ENCODE measurements at places on chromosomes 11 and 22.
A peak's percentile ranks its signal among the peaks of the same experiment; 100 is the strongest.

GRCh38 chr11:119712459-119713358 lies 16.3 kb downstream of the NECTIN1 start:
- DNase-seq, result no peak

DNA sequence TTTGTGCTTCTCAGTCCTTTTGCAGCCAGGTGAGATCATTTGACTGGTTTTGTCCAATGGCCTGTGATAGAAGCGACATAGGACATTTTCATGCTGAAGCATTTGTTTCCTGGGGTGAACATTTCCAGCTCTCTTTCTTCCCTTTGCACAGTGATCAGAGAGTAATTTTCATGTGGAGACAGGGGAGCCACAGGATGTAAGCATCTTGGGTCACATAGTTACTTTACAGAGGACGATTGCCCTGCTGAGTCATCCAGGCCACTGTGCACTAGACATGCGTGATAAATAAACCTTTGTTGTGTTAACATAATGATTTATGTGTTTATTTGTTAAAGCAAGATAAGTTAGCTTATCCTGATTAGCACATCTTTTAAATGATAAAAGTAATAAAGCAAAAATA lies 263.5 kb upstream of the CCDC179 start:
- DNase-seq, result no peak

GRCh38 chr11:45621588-45621987 lies 43.8 kb downstream of the CHST1 start:
- no peak for DNase-seq

DNA sequence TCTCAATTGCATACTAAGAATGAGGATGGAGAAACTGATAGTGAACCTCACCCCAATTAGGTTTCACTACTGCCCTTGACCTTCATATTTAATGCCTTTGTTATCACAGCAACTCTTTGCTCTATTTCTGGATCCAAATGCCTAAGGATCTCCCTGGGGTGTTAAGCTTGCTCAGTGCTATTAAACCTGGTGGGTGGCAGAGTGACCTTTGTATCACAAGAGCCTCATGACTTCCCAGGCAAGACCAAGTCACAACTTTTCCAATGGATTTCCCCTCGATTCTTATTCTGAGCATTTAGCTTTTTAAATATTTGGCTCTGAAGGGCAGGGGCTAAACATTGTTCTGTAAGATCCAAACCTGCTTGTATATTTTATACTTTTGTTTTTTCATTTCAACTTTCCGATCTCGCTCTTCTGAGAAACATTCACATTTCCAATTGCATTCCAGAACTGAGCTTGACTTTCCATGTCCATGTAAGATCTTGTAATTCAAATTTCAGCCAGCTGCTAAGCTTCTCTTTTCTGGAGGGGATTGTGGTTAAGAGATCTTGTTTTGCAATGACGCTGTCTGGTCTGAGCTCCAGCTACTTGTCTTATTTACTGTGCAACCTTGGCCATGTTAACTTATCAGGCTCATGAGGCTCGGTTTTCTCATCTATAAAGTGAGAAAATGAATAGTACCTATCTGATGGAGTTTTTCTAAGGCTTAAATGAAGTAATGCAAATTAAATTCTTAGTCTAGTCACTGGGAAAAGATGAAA lies 6.4 kb upstream of the EHF start:
- no peak for DNase-seq

GRCh38 chr11:76609736-76610370 lies 60.7 kb downstream of the LRRC32 start:
- DNase-seq, result no peak

GRCh38 chr11:61027141-61027840 lies 55.8 kb downstream of the CD6 start:
- peak; percentile 54 for DNase-seq

DNA sequence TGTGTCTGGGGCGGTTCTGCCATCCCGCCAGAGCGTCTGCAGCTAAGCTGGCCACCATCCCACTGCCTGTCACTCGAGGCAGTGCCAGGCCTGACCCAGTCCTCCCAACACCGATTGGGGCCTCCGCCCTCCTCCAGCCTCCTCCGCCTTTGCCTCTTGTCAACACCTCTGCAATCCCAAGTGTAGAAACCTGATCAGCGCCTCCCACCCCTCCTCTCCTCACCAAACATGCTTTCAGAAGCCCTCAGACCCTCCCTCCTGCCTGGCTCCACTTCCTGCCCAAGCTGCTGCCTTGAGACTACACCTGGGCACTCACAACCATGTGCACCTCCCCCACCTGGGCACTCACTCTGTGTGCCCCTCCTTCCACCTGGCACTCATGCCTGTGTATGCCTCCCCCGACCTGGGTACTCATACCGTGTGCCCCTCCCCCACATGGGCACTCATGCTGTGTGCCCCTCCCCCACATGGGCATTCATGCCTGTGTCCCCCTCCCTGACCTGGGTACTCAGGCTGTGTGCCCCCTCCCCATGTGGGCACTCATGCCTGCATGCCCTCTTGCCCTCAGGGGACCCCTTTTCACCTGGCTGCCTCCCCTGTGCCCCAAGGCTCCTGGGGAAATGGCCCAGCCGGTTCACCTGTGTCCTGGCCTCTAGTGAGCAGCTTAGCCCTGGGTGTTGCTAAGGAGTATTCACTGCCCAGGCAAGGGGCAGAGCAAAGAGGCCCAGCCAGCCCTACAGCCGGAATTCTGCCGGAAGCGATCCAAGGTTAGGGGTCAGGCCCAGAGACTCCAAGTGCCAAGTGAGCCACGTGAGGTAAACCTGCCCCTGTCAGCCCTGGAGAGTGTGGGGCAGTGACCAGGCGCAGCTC lies 5.5 kb upstream of the IFITM10 start:
- DNase-seq, result no peak

DNA sequence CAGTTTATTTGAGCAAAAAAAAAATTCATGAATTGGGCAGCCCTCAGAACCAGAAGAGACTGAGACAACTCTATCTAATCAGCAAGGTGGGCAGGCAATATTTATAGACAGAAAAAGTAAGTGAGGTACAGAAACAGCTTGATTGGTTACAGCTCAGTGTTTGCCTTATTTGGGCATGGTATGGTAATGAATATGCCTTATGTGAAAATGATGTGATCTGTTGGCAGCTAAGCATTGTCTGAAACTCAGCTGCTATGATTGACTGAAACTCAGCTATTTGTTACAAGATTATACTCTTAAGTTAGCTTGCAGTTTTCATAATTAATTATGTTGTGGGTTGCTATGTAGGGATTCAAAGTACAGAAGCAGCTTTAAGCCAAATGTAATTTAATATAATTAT lies 127.6 kb downstream of the CNTN5 start:
- no peak for DNase-seq

DNA sequence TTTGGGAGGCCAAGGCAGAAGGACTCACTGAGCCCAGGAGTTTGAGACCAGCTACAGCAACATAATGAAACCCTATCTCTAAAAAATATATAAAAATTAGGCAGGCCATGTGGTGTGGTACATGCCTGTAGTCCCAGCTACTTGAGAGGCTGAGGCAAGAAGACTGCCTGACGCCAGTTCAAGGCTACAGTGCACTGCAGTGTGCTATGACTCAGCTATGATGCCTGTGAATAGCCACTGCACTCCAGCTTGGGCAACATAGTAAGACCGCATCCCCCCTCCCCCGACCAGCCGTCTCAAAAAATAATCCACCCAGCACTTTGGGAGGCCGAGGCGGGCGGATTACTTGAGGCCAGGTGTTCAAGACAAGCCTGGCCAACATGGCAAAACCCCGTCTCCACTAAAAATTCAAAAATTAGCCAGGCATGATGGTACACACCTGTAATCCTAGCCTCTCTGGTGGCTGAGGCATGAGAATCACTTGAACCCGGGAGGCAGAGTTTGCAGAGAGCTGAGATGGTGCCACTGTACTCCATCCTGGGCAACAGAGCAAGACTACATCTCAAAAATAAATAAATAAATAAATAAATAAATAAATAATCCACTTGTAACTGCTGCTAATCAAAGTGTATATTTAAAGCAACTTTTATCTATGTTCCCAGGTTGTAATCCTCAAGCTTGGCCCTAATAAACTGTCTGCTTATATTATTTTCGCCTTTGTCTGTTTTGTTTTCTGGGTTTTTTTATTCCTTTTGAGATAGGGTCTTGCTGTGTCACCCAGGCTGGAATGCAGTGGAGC lies 7.8 kb downstream of the HPS5 start:
- DNase-seq, result no peak

- DNase-seq, result no peak
Measured at GRCh38 chr22:50621948-50622722, 5.8 kb downstream of the ARSA start.

- no peak for DNase-seq
Measured at GRCh38 chr11:128246364-128246801, 341.0 kb downstream of the ETS1 start.

DNA sequence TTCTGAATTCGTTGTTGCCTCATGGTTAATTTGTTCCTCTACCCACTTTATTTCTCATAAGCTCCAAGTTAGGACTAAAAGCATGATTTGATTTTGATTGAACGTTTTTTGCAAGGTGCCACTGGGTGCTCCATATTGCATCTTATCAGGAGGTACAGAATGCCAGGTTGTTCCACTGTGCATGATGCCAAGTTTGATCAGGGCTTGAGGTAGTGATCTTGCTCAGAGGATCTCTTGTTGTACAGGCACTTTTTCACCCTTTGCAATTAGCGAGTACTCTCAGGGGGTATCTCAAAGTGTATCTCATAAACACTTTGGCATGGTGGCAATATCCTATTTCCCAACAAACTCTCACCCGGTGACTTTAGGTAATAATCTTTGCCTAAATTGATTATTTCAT lies 4.0 kb downstream of the GRAP2 start:
- DNase-seq, result no peak

- no peak for DNase-seq
Measured at GRCh38 chr22:39871008-39871798, 22.4 kb downstream of the ENTHD1 start.

DNA sequence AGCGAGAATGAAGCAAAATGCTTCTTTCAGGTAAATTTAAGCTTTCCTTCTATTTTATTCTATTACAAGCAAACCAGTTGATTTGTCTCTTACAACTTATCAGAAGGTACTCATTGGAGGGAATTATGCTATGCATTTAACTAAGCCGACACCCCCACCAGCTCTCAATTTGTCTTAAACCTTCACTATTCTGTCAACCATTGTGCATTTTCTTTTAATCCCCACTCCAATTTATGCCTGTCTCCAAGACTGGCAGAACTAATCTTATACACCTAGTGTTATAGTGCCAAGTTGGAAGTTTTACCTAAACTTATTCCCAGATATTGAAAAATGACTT lies 12.5 kb downstream of the TAF1D start:
- DNase-seq, result no peak

DNA sequence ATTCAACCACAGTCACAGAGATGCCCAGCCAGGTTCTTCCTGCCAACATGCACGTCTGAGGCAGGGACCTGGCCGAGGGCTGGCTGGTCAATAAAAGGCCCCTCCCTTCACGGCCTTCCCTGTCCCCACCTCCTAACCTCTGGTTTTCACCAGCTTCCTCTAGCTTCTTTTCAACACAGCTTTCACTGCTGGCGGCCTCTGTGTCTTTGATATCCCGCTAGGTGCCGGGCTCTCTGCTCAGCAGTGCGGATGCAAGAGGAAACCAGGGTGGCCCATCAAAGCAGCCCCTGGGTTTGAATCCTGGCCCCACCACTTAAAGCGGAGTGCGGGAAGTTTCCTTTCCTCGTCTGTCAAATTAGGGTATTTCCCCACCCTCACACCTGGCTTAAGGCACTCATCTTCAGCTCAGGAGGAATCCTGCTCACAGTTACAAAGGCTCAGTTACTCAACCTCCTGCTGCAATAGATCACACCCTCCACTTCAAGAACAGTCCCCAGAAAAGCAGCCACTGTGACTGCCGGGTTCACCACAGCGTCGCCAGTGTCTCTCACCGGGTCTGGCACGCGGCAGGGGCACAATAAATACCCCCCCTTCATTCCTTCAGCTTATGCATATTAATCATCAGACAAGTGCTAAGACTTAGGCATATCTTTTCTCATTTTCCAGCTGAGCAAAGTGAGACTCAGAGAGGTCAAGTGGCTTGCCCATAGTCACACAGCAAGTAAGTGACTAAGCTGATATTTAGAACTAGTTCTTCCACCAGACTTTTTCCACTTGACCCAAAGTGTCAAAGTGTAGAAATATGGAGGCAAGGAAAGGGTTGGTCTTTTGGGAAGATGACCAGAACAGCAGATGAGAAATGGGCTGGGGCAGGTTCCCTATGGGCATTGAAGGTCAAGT lies 45.7 kb downstream of the TXN2 start:
- no peak for DNase-seq

DNA sequence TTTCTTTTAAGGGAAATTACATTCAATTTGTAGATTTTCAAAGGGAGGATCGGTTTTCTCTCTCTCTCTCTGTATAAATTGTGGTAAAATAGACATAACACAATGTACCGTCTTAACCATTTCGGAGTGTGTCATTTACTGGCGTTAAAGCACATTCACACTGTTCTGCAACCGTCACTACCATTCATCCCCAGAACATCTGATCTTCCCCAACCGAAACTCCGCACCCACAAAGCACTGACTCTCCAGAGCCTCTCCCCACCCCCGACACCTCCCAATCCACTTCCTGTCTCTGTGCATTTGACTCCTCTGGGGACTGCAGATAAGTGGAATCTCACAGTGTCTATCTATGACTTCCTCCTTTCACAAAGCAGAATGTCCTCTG lies 15.9 kb upstream of the GRAMD4 start:
- no peak for DNase-seq

DNA sequence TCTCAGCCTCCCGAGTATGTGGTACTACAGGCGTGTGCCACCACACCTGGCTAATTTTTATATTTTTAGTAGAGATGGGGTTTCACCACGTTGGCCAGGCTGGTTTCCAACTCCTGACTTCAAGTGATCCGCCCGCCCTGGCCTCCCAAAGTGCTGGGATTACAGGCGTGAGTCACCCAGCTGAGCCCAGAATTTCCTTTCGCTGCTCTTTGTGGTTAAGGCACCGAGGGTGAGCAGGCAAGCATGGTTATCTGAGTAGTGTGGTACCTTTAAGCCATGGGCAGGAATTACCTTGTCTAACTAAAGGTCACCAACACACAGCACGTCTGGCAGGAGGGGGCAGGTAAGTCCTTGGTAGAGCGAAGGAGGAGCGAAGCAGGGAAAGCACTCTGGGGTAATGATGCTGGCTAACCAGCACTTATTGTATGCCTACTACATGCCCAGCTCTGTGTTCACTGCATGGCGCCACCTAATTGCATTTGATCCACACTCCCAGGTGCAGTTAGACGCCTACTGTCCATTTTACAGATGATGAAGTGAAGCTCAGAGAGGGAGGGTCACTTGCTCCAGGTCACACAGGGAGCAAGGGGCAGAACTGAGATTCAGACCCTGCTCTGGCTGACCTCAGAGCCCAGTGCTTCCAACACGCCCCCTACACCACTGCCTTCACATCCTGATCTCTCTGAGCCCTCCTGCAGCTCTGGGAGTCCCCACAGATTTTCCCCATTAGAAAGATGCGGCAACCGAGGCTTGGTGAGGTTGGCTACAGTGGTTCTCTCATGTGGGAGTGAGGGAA lies 45.7 kb downstream of the TRIOBP start:
- DNase-seq, result no peak

DNA sequence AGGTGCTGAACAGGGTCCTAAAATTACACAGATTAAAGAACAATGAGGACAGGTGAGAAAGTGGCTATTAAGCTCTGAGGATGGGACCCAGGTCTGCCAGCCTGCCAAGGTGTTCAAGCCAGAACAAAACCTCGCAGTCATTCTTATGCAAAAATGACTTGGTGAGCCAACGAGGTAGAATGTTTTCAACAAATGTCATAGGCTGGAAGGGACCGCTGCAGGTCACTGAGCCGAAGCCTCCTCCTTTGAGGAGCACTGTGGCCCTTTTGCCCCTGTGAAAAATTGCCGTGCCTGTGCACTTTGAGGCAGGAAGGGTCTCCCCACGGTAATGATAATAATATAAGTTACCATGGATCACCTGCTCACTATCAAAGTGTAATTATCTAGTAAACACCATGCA lies 216.2 kb downstream of the DSCAML1 start:
- no peak for DNase-seq
